ENCODE measurements at places on chromosomes 7 and 10.

DNA sequence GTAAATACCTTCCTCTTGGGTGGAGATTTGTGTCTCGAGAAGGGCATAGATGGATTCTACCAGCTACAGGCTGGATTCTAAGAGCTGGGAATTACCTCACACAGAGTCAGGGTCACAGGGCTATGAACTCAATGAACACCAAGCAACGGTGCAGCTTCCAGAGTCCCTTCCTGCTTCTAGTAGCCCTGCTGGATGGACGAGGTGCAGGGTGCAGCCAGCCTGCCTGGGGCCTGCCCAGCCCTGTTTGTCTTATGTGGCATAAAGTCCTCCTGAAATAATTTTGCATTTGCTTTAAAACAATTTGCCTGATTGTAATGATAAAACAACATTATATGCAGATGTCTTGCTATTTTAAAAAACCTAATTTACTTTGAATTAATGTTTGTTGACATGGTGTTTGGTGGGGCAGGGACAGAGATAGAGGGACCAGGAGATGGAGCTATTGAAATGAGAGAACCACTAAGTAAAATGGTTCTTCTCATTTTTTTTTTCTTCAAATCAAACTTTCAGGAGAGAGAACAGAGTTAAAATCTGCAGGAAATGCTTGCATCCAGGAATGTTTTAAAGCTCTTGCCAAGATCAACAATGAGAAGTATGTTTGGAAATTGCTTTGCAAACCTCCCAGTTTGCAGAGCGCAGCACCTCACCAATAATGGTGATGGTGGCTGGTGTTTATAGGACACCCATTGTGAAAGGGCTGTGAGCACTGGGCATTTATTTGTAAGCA, 305.4 kb upstream of the PODXL start:
- no peak for DNase-seq

DNA sequence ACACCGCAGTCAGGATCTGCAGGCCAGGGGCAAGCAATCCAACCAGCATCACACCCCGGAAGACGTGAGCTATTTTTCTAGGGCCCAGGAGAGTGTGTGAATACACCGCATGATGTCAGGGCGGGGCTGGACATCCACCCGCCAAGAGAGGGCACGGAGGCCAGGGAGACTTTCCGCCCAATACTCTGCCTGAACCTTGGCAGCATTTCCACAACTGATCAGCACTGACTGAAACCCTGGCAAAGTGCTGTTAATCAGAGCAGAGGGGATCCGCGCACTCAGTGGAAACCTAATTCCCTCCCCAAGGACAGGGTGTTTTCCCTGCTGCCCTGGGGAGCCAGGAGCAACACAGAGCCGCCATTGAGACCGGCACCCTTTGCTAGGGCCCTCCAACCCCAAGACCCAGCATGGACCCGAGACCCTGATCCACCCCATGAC, 8.2 kb downstream of the MAD1L1 start:
- no peak for DNase-seq

DNA sequence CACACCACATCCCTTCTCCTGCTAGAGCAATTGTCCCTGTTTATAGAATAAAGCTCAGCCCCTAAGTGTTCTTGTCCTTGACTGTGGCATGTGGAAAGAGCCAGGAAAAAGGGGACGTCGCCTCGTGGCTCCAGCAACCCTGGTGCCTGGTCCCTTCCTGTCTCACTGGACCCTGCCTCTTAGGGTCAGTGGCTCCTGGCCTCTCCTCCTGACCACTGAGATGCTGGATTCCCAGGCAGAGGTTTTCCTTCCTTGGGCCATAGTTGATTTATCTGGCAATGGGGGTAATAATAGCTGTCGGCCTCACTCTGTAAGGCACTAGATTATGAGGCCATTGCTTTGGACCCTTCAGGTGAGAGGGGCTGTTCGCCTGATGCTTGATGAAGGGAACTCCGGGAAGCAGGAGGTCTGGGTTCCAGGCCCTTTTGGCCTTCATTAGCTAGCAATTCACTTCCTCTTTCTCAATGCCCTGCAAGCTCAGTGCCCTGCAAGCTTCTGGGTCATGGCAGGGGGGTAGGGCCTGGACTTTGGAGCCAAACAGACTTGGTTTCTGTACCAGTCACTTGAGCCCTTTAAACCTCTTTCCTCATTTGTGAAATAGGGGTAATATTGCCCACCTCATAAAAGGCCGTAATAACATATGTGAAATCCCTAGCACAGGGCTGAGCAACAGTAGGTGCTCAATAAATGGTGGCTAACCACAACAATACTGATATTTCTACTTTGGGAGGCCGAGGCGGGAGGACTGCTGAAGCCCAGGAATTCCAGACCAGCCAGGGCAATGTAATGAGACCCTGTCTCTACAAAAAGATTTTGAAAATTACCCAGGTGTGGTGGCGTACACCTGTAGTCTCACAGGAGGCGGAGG, 1.1 kb downstream of the ASL start:
- DNase-seq, result peak; percentile 29

- no peak for DNase-seq
Observed at GRCh38 chr7:18165166-18165565, 137.5 kb upstream of the PRPS1L1 start.

DNA sequence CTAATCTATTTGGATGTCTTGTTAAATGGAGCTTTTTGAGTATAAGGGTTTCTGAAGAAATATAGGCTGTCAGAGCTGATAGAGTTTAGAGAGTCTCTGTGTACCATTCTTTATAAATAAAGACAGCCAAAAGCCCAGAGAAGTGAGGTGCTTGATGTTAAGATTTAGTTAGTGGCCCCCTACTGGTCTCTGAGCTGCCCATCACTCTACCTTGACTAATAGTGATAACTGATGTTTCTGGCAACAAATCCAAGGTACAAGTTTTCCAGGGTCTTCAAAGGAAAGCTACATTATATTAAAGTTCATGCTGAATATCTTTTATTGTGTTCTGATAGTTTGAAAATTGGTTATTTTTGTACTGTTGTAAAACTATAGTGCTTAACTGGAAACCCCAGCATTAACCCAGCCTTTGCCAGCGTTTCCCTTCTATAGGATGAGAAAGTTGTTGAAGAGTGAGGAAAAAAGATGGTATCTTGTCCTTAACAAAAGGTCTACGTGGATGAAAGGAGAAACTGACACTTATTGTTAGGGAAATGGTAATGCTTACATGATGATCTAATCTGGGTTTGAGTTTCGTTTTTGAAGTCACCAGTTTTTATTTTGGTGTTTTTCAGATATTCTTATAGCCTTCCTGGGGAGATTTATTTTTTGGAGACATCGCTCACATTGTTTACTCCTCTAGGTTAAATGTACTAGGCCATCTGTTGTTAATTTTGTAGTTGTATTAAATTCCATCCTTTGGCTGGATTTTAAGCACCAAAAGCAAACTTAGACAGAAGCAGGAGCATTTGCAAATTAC, 79.0 kb downstream of the AUTS2 start:
- DNase-seq, result no peak

DNA sequence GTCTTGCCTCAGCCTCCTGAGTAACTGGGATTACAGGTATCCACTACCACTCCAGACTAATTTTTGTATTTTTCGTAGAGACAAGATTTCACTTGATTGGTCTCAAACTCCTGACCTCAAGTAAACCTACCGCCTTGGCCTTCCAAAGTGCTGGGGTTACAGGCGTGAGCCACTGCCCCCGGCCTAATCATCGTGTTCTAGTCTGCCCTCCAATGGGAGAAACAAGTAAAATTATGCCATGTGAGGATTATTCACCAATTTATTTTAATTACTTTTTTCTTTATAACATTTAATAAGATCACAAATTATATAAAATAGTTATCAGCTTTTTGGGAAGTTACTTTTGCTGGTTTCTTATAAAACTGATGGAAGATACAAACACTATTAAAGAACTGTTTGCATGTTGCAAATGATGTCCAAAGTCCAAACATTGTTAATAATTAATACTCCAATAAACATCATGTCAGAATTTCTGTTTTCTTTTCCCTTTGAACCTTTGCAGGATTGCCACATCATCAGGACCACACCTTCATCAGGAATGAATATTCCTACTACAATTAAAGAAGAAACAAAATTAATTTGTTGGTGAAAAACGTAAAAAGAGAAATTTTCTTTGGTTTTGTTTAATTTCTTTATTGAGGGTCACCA, 786 bp upstream of the AKR1C4 start:
- no peak for DNase-seq

- DNase-seq, result no peak
Observed at GRCh38 chr7:130303551-130303950, 10.6 kb downstream of the CPA4 start.

- DNase-seq, result peak; percentile 71
Observed at GRCh38 chr10:99279626-99280111, 44.0 kb upstream of the HPSE2 start.

DNA sequence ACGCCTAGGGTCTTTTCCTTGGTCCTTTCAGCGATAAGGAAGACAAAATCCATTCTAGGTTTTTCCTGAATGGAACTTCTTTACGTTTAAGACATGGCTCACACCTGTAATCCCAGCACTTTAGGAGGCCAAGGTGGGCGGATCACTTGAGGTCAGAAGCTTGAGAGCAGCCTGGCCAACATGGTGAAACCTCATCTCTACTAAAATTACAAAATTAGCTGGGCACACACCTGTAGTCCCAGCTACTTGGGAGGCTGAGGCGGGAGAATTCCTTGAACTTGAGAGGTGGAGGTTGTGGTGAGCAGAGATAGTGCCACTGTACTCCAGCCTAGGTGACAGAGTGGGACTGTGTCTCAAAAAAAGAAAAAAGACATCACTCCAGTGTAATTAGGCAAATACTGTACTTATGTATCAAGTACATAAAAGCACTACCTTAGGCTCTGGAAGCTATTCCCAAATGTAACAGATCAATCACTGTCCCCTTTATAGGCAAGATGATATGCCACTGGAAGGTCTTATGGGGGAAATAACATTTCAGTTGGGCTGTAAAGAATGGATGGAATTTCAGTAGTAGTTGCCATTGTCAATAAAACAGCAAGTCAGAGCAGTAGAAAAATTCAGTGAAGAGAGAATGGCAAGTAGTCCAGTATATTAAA, 5.7 kb downstream of the STK17A start:
- DNase-seq, result no peak

DNA sequence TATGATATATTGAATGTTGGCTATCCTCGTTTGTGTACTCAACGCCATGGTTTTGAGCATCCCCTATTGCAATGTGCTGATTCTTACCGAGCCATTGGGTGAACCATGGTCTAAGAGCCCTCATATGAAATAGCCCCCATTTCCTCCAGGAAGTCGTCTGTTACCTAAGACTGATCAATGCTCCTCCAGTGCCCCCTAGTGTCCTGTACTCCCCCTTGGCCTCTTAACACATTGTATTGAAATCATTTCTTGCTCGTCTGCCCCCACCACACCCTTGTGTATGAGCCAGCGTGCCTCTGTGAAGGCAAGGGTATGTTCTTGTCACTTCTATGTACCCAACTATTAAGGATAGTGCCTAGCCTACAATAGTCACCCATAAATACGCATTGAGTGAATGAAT, 11.2 kb upstream of the SLC35B4 start:
- peak; percentile 55 for DNase-seq

Measured in foreskin fibroblast (primary cell).